ENCODE measurements at places on chromosomes 3 and 15.

- DNase-seq = peak; percentile 18
Observed at GRCh38 chr15:74302821-74303359, 64.6 kb downstream of the CYP11A1 start.

DNA sequence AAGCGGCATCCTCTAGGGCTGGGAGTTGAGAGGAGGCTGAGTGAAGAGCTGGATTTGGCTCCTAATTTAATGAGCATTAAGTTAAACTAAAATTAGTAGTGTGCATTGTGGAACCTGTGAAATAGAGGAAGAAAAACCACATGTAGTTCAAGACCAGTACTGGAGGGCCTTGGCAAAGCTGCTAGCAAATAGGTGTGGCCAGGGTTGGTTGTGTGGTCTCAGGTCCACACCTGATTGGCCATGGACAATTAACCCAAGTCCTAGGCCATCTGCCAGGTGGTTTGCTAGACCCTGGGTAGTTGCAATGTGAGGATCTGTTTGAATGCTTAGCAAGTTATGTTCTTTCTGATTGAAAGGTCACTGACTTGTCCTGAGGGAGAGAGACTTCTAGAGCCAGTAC is 275.5 kb downstream of the PDCD6IP start:
- DNase-seq = no peak

- DNase-seq = no peak
Observed at GRCh38 chr3:128188326-128188725, 35.0 kb downstream of the EEFSEC start.

DNA sequence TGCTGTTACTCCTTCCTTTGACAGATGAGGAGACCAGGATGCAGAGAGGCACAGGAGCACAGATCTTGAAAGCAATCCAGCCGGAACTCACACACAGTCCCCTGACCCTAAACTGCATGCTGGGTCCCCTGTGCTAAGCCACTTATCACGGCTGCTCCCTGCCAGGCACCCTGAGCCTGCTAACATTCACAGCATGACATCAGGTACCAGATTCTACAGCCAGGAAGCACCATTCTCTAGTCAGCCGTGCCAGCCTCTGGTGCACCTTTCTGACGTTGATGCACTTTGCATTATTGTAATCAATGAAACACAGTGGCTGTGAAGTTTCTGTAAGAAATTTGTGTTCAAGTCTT is 247.3 kb downstream of the OCA2 start:
- DNase-seq = no peak
